Retinal pigment epithelial cell (primary cell): ENCODE measurements at places on chromosomes 2 and 18.
A peak's percentile ranks its signal among the peaks of the same experiment; 100 is the strongest.

DNA sequence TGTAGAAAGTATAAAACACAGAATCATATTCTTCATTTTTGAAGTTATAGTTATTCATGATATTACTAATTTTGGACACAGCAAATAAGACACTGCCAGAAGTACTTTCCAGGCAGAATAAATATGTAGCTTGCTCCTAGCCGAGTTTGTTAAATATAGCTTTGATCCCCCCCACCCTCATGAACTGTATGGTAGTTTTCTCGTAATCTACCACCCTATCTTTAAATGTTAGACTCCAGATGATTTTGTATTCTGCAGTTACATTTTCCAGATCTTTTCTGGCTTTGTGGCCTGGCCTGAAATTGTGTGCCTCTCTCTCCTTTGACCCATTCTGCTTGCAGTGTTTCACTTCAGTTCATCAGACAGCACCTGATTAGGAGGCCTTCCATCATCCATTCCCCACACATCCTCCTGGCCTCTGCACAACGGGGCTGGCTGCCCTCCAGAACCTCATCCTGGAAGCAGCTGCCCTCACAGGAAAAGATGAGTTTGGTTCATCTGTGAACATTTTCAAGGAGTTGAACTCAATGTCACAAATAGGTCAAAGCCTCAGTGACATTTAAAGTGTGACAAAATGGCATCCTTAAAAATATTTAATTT, 4.7 kb upstream of the KCNJ3 start:
- no peak for DNase-seq

- DNase-seq = no peak
Measured at GRCh38 chr18:64403784-64404503, 255.1 kb upstream of the LINC00305 start.

- no peak for DNase-seq
Measured at GRCh38 chr2:229900012-229900411, 21.8 kb downstream of the TRIP12 start.

GRCh38 chr2:237435844-237436587, 22.1 kb upstream of the COL6A3 start:
- no peak for DNase-seq

DNA sequence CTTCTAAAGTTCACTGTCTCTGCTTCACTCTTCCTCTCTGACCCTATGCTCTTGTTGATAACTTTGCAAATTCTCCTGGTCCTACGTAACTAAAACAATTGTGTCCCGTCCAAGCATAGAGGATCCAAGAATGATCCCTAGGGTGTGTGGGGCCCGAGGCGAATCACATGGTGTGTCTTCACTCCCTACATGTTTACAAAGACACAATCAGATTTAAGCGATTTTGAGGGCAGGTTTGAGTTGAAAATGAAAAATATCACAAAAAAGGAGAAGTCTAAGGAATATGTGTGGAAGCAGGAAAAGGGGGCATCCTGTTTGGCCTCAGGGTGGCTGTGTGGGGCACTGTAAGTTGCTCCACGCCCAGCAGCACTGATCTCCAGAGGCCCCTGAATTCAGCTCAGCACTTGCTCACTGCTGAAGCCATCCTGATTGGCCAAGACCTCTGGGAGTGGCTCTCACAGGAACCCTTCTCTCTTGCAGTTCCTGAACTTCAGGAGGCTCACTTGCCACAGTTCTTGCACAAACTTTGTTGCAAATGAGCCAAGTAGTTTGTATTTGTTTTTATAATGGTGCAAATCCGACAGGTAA, 363.6 kb downstream of the ZNF521 start:
- no peak for DNase-seq

DNA sequence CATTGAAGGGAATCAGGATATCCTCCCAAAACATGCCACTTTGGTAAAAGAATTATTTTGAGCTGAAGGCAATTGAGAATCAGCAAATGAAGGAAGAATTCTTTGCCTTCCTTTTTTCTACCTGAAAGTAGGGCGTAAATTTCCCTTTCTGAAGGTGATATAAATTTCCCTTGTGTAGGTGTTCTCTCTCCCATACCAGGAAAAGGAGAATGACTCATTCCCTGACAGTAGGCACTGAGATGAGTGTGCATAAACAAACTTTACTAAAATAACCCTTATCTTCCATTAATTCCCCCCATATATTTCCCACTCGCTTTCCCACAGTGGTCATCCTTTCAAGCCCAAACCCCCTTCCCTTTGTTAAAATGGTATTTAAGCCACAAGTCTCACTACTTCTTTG, 1339.0 kb downstream of the LRP1B start:
- DNase-seq = no peak

GRCh38 chr2:60764736-60765534, 8.9 kb downstream of the PAPOLG start:
- no peak for DNase-seq

DNA sequence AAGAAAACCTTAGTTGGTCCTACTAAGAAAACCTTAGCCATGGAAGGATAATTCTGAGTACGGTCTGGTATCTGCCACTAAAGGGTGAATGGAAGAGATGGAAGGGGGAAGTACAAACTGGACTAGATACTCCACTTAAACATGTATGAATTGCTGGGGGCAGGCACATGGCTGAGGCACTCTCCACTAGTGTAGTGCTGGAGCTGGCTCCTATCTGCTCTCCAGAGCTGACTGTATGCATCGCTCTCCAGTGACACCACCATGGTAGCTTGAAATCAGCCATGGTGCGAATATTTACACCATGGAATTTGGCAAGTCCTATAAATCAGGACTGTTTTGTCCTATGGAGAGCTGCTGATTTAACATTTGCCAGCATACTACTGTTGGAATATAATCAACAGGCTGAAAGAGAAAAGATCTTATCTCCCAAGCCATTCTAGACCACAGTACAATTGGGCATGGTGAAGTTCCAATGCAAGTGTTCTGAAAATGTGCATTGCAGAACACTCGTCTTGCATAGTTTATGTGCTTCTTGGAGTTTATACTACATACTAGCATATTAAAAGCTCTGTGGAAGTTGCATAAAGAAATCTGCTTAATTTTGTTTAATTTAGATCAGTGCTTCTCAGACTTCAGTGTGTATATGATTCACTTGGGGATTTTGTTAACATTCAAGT, 277.4 kb downstream of the TDRD15 start:
- DNase-seq = no peak

GRCh38 chr2:25928668-25929067, 50.4 kb upstream of the ASXL2 start:
- DNase-seq = no peak

DNA sequence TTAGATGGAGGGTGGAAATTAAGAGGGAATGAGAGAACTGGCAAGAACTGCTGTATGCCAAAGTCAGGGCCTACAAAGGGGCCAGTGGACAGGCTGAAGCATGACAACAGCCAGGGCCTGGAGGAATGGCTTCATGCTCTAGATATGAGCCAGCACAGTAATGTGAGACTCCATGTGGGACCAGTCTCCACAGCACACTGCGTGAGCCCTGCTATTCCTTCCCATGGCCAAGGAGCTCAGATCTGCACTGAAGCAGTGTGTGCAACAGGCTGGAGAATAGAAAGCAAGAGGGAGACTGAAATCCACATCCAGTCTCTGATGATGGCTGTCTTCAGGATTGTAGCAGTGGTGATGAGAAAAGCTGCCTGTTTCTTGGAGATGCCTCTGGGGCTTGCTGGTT, 162.8 kb downstream of the TPGS2 start:
- DNase-seq = no peak

- DNase-seq = no peak
Measured at GRCh38 chr2:121634354-121635307, 14.6 kb downstream of the CLASP1 start.

GRCh38 chr18:27253571-27253970, 68.5 kb upstream of the CHST9 start:
- no peak for DNase-seq

GRCh38 chr18:64747803-64748202, 598.9 kb upstream of the LINC00305 start:
- no peak for DNase-seq

DNA sequence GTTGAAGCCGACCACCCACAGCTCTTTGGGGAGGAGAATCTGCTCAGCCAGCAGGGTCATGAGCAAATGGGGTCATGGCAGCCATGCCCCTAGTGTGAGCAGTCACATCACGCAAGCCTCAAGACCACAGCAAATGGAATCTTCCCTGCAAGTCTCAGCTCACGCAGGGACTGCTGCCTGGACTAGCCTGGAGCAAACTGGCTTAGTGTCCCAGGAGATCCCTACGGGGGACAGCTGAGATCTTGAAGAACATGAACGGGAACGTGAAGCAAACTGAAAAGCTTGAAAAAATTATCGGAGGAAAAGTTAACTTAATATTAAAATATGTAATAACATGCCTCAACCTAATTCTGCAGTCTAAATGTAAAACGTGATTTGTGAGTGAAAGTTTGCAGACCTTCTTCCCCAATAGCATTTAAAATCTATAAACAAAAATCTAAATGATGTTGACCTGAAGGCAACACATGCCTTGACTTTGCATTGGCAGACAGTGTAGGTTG, 118.4 kb downstream of the FAM124B start:
- DNase-seq = no peak

DNA sequence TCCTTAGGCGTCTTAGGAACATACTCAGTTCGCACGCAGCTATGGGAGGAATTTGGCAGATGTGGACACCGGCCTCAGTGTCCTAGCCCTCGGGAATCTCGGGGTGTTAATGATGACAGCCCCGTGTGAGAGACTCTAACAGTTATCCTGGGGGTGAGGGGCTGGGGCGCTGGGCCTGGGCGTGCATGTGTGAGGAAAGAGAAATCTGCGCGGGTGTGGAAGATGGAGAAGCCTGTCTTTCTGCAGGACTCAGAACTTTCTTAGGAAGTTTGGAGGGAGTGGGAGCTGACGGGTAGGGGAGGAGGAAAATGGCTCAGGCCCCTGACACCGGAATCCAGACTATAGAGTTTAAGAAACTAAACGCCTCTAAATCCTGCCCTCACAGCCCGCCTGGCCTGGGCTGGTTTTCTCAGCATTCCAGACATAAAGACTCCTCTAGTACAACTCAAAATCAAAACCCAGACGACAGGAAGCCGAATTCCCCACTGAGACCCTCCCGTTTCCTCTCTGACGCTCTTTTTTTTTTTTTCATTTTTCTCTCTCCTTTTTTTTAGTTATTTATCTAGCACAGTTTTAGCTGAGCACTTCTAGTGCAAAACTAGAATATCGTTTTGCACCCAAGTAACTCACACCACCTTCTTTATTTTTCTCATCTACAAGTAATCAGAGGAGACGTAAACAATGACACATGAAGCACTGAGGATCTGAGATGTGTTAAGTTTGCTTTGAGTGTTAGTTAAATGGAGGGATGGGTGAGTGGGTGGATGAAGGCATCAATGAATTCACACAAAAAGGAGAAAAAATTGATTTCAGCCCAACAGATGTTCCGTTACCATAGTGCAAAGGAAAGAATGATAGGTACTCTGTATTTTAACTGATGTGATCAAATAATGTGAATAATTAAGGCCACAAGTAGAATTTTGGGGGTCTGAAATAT, 1.2 kb upstream of the HAAO start:
- no peak for DNase-seq

DNA sequence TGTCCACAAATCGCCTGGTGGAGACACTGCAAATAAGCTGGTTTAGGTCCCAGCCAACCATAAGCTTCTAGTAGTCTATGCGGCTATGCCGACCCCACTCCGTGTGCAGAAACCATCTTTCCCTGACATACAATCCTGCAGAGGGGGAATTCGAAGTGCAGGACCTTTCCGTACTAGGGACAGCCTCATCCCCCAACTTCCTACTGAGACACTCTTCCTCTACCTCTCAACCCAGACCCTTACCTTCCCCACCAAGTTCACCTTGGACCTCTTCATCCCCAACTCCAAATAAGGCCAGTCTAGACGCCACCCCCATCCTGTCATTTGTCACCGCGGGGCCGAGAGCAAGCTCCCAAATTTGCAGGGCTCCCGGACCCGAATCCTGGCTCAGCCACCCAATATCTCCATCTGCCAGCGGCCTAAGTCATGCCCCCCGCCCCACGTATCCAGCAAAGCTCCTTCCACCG, 496 bp downstream of the SUCLG1 start:
- no peak for DNase-seq

GRCh38 chr18:6811816-6812215, 82.3 kb downstream of the ARHGAP28 start:
- no peak for DNase-seq

DNA sequence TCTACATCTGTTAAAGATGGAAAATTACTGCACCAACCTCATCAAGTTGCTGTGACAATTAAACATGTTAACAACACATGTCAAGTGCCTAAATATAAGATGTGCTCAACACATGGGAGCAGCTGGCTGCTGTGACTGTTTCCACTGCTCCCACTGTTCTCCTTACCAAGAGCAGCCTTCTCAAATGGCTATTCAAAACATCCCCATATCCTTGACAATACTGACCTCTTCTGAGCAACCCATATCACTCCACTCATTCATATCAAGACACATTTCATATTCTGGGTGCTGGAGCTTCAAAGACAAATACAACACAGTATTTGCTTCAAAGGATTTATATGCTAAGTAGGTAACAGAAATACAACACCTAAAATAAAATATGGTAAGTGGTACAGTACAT, 60.3 kb downstream of the PIAS2 start:
- DNase-seq = no peak

GRCh38 chr2:234364661-234365060, 132.2 kb downstream of the ARL4C start:
- no peak for DNase-seq

- no peak for DNase-seq
Measured at GRCh38 chr2:113886479-113887008, 3.3 kb upstream of the ACTR3 start.

DNA sequence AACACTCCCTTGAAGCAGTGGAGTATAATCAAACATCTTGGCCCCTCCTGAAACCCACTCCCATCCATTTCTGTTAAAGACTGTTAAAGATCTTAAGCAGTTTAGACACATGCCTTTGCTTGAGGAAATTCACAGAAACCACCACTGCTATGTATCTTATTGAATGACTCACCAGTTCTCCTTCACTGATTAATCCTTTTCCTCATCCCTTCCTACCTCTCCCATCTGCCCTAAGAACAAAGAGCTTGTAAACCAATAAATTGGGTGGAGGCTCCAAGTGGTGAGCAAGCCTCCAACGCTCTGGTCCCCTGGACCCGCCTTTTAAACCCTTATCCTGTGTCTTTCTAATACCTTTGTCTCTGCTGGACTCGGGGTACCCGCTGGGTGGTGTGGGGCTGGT, 746.1 kb downstream of the LRP1B start:
- DNase-seq = peak; percentile 35

DNA sequence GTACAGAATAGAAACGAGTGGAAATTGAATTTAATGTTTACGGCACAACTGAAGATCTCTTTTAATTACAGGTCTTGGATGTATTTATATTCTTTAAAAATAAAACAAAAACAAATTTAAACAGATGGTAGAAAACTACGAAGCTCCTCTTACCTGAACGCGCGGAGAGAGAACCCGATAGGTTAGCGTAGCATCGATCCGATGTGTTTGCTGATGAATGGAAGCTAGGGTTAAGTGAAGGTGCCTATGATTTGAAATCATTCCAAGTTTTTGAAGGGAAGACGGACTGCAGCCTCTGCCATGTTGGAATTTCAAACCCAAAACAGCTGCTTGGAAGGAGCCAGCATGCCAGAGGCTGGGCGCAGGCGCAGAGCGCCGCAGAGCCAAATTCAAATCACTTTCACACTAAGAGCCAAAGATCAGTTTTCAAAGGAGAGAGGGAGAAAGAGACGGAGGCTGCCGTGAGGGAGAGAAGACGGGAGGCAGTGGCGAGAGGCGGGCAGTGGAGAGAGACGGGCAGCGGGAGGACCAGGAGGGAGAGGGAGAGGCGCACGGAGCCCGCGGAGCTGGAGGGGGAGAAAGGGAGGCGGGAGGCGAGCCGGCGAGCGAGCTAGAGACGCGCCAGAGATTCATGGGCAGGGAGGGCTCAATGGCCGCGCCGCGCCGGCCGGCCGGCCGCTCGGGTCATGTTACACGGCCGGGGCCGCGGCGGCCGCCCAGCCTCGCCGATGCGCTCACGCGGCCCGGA, at the start of gene FIGN:
Gene FIGN, minus strand, starts transcription at position 324 of the 748 bp plus-strand sequence. CDS start 1,081 bp downstream, outside the sequence.
- peak; percentile 52 for DNase-seq
